ENCODE measurements at places on chromosomes 1 and 21. TPM values are rescaled to one million over a fixed set of nuclear protein-coding genes. Genes with fewer than 3 reads are reported as not detected.

GRCh38 chr1:232574889-232575762, 54.8 kb downstream of the SIPA1L2 start:
- peak; percentile 94 for DNase-seq

- DNase-seq, result no peak
Observed at GRCh38 chr21:32772281-32773047, 909 bp upstream of the PAXBP1 start.

DNA sequence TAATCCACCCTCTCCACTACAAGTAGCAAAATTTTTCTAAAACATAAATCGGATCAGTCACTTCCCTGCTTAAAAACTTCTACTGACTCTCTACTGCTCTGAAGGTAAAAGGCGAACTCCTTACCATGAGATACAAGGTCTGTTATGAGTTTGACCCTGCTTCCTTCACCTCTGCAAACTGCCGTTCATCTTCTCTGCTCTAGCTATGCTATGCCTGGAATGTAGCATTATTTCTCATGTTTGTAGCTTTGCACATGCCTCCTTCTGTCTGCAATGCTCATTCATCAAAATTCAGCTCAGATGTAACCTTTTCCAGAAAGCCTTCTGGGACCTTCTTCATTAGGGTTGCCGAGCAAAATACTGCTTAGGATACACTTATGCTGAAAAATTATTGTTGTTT, 30.8 kb downstream of the RPL5 start:
- DNase-seq, result no peak

Gene CD1E
- total RNA-seq, result not detected

DNA sequence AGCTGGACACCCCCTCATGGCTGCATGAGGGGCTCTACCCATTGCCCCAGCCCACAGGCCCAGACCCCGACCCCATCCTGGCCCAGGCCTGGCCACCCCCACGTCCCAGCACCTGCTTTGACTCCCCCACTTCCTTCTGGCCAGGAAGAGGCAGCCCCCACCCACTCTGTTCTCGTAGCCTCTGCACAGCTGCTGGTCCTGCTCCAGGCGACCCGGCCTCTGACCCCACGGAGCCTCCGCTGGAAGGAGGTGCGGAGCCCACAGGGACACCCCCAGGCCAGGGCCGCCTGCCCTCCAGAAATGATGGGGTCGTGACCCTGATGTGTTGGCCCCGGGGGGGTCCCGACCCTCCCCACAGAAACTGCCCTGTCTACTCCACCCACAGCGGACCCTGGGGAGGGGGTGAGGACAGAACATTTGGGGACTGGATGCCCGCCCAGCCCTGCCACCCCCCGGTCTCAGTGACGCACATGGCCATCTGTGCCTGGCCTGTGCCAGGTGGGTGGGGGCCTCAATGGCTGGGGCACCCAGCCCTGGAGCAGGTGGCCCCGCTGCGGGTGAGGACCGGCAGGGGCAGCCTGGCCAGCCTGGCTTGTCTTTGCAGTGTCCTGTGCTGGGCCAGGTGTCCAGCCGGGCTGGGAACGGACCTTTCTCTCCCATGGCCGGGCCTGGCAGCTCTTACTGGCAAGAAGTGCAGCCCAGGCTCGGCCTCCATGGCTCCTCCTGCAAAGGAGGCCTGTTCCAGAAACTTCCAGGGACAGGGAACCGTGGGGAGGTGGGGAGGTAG, 78.6 kb downstream of the MORN1 start:
- DNase-seq, result no peak

Gene SH3BGR
- 4.1 TPM for total RNA-seq

Gene TSSK3
- 0.32 TPM for total RNA-seq

Gene ITSN1
- 10.9 TPM for total RNA-seq

DNA sequence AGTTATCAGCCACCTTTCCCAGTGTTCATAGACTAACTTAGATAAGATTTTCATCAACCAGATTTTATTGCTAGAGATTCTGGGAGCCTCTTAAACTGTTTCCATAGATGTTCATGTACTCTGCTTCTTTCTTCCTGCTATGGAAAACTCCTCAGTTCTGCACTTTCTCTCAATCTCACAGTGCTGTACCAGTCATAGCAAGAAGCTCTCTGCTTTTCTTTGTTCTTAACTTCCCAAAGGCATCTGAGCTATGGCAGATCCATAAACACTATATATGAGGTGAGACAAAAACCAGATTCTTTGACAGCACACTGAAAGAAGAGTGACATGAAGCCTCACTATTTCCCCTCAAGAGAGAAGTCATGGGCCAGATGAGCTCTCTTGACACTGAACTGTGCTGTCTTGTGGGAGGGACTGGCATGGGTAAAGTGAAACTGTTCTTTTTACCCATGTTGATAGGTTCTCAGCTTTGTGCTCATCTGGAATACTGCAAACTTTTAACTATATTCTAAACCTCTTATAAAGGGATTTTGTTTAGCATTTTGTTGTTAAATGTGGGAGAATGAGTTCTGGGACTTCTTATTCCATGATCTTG, 64.2 kb upstream of the LYPLAL1 start:
- no peak for DNase-seq

Gene TFF3
- 0.13 TPM for total RNA-seq

Gene APOBEC4
- not detected for total RNA-seq

DNA sequence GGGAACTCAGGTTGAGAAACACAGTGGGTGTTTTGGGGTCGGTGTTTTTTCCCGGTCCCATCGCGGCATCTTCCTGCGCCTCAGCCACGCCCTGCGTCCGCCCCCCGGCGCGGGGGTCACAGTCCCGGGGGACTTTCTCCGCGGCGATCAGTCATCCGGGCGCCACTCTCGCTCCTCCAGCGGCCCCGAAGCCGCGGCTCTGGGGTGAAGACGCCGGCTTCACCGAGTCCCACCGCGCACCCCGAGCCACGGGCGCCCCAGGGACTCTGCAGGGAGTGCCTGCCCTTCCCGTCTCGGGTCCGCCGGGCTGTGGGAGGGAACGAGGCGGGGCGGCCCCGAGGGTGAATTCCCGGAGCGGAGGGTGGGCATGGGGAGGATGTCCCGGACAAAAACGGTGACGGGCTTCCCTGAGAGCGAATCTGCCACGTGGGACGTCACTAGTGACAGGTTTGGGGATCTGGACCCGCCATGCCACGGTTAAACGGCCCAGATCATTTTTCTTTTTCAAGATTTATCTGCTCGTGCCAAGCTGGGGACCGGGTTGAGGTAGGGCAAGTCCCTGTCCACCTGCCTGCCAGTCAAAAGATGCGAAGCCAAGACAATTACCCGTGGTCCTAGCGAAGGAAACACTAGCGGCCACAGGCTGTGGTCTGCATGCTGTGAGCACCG, 717 bp upstream of the BATF3 start:
- no peak for DNase-seq

DNA sequence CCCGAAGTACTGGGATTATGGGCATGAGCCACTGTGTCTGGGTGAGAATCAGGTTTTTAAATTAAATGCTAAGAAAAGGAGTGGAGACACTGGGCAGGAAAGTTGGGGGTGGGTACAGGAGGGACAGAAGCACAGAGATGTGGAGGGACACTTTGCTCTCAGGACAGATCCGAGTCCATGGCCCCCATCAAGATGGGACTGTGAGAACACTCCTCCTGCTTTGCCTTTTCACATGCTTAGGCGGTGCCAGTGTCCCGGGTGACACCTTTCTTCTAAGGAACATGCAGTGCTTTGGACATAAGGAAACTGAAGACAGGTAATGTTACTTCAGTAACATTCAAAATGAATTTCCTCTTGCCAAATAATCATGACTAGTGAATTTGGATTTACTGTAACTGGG, 16.7 kb downstream of the SLC25A33 start:
- DNase-seq, result no peak

DNA sequence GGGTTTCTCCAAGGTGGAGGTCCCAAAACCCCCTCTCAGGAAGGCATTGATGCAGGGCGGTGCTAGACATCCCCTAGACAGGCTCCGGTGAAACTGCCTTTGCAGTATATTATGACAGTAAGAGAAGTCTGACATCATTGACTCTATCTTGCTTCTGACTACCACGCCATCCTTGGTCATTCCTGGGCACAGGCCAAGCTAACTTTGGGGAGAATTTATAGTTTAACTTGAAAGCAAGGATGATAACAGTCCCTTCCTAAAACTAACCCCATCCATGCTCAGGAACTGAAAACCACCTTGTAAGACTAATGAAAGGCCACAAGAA, 30.3 kb downstream of the RSPH1 start:
- DNase-seq, result no peak

DNA sequence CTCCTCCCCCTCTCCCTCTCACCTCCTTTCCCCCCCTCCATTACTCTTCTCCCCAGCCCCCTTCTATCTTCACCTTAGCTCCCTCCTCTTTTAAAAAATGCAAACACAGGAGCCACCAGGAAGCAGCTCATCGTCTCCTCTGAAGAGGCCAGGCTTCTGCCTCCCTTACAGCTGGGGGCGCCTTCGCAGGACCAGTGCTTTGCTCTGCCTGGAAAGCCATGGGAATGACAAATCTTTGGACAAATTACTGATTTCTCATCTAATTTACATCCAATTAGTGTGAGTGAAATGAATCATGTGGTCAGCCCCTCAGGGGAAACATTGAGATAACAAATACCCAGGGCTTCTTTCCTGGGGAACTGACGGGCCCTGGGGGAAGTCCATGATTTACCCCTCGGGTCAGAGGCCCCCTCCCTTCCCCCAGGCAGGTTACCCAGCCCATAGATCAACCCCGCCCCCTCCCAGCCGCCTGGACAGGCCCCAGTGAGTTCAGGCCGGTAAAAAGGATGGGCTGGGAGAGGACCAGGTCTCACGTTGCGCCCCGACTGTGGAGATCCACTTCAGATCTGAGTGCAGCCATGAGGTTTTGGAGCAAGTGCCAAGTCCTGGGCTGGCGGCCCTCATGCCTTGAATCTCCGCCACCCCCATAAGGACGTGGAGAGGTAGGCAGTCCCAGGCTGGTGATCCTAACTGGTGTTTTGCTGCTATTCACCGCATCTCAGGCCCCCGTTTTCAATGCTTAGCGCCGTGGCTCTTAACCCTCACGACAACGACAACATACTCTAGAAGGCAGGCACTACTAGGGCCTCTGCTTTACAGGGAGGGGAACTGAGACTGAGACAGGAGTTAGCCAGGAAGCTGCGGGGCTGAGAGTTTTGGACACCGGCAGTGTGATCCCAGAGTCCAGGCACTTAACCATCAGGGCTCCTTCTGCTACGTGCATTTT, 300.8 kb downstream of the RRAGC start:
- DNase-seq, result no peak

- no peak for DNase-seq
Observed at GRCh38 chr1:42034426-42034825, 115.7 kb upstream of the HIVEP3 start.

Gene SNX7
- 19.9 TPM for total RNA-seq

DNA sequence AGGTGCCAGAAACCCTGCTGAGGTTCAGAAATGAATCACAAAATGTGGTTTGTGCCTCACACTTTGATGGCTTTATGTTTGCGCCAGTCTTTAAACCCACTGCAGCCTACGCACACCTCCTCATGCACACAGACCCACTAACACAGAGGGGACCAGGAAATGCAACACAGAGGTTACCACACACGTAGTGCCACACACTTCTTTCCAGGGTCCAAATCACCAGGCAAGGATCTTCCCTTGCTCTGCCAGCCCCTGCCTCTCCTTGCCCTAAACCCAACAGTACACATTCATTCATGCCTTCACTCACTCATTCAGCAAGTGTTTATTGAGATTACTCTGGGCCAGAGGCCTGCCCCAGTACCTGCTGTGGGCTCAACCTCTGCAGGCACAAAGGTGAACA, 17.5 kb downstream of the MAB21L3 start:
- DNase-seq, result no peak

DNA sequence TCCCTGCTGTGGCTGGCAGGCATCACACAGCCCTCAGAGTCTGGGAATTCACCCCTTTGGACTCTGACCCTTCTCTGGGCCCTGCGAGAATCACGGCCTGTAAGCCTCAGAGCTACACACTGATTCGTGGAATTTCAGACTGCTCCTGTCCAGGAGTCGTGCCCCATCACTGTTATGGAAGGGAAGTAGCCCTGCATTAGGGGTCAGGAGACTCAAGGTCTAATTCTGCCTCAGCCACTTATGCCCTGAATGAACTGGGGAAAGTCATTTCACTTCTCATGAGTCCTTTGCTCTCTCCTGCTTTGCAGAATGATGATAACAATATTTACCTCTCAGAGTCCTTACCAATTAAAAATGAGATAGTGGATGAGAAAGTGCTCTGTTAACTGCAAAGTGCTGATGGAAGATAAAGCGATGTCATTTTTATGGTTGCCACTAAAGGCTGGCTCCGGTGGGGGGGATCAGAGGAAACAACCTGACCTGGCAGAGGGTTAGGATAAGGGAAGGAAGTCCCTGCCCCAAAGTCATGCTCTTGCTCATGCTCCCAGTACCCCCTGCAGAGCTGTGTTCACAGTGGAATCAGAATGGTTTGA, 148.6 kb upstream of the CD34 start:
- DNase-seq, result no peak

Gene LCE1E
- not detected for total RNA-seq

DNA sequence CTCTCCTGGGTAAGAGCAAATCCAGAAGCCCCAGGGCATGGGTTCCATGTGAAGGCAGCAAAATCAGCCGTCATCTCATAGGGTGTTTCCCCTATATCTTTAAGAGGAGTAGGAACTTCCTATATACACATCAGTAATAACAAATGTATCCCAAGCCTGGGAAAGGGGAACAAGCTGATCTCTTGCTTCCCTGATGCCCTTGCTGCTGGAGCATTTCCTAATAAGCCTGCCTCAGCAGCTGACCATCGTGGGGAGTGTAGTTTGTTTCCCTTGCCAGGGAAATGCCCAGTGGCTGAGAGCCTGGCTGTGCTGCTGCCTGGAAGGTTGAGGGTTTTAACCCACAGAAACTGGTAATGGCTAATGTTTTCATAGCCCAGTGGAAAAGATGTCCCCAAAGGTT, 177.0 kb downstream of the NPHP4 start:
- DNase-seq, result no peak

Measured in SK-MEL-5 (cell line).